Activated CD8-positive, alpha-beta memory T cell treated with anti-CD3 and anti-CD28 coated beads for 1 hour (primary cell): ENCODE measurements at places on chromosomes 3 and 15.

GRCh38 chr3:55546866-55547669, 60.0 kb upstream of the WNT5A start:
- no peak for DNase-seq

GRCh38 chr3:54714035-54714434, 213.8 kb downstream of the LRTM1 start:
- no peak for DNase-seq

DNA sequence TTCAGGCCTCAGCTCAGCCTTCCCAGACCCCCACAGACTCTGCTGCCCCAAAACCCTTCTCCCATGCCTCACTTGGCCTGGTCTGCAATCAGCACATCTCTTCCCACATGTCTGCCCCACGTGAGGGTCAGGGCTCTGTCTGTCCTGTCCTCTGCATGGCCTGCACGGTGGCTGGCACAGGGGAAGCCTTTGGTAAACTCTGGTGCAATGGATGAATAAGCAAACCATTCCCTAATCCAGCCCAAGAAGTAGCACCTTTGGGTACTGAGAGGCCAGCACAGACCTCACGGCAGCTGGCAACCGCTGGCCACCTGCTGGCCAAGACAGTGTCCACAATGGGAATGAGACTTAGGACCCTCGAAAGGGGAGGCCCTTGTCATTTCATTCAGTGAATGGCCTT, 27.7 kb downstream of the ABTB1 start:
- DNase-seq: no peak

GRCh38 chr3:182241766-182242488, 530.2 kb downstream of the SOX2 start:
- no peak for DNase-seq

GRCh38 chr3:7265736-7266135, 404.8 kb downstream of the GRM7 start:
- no peak for DNase-seq

DNA sequence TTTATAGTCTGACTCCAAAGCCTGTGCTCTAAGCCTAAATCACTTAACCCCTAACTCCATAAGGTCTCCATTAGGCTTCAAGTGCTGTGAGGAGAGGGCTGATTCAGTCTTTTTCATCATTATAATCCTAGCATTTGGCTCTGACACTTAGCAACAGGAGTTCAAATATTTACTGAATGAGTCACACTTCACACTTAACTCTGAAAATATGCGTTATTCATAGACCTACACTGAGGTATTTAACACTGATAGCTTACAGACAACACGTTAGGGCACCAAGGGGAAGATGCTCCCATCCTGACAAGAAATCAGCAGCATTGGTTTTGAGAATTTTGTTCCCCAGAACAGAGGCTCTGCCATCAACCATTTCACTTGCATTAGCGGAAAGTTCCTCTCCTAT, 53.5 kb downstream of the MSL2 start:
- DNase-seq: no peak

DNA sequence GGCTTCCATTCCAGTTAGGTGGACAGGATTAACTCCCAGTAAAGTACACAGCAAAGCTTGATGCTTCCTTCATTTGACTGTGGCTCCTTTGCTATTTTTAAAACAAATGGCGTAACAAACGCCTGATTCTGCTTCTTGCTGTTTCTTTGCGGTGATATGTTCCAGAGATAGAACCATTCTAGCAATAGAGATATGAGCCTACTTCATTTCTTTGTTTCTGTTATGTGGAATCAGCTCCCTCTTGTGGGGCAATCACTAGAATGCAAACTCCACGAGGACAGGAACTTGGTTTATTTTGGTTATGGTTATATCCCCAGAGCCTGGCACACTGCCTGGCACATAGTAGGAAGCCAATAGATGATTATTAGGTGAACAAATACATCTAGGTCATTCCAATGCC, 122.6 kb upstream of the SLC6A11 start:
- no peak for DNase-seq

DNA sequence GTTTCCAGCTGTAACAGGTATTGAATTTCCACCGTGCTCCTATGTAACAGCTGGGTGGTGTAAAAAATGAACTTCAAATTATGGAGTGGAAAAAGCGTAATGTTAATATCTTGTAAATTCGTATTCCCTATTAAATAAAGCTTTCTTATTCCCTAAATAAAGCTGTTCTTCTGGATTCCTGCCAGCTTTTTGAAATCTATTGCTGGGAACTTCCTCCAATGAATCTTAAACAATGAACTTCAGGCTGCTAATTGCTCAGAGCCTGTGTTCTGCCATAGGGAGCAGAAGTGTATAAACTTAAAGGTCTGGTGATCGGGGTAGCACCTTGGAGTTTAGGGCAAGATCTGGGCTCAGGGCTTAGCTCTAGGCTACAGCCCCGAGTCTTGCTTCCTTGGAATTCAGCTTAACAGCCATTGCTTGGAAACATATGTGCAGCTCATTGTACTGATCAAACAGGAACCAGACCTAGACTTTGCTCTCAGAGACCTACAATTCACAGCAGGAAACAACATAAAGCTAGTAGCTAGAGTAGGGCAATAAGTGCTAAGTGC, 1.4 kb downstream of the ARL14 start:
- DNase-seq: no peak

DNA sequence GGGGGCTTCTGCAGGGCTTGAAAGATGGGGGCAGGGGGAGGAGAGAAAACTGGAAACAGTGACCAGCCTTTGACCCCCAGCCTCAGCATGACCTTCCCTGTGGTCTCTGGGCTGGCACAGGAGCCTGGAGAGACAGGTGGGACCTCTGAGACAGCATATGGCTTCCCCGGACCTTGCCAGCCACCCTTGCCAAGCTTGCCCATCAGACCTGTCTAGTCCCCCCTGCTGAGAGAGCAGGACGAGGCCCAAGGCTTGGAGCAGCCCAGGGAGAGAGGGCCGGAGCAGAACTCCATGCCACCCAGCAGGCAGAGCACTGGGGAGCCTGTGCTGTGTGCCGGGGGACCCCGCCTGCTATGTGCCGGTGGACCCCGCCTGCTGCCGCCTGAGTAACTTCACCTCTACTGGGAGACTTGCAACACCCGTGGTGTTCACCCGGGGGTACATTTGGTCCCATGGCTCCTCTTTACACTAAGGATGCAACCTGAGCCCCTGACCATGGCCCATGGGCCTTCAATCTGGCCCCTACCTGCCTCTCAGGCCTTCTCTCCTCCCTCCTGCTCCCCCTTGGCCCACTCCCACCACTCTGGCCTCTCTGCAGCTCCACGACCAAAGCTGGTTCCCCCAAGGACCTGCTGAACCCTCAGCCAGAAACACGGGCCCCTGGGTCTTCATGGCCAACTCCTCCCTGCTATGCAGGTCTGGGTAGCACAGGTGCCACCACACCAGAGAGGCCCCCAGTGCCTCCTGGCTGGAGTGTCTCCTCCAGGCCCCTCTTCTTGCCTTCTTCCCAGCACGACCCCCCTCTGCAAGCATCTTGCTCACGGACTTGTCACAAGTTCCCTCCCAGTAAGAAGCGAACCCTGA, 21.1 kb upstream of the SLC41A3 start:
- DNase-seq: no peak

DNA sequence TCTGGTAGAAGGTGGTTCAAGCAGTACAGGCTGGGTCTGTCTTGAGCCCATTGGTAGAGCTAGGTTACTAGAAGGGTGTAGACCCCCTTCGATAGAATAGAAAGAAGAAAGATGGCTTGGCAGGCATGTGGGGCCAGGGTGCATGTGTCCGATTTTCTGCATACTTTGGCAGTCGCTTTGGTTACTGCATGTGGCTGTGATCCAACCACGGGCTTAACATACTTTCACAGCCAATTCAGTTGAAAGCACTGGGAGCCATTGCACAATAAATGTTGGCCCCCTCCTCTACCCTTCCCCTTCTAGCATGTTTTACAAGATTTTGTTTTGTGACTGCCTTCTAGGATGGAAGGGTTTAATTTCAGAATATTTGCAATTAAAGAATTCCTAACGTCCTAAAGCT, 7.2 kb downstream of the ARID3B start:
- no peak for DNase-seq

GRCh38 chr3:126152901-126153694, 27.3 kb downstream of the ALDH1L1 start:
- no peak for DNase-seq

GRCh38 chr15:39833515-39833981, 50.9 kb upstream of the FSIP1 start:
- no peak for DNase-seq

- DNase-seq: no peak
Observed at GRCh38 chr15:59649603-59650002, 7.7 kb downstream of the GTF2A2 start.

- no peak for DNase-seq
Observed at GRCh38 chr3:10353160-10353559, 32.2 kb upstream of the SEC13 start.

- no peak for DNase-seq
Observed at GRCh38 chr15:50049871-50050270, 69.2 kb downstream of the ATP8B4 start.

GRCh38 chr3:140265302-140265701, 330.3 kb downstream of the CLSTN2 start:
- DNase-seq: no peak
